CD4-positive, alpha-beta T cell treated with Interleukin-15 for 4 hours (primary cell): ENCODE measurements at places on chromosomes 3 and 15.

DNA sequence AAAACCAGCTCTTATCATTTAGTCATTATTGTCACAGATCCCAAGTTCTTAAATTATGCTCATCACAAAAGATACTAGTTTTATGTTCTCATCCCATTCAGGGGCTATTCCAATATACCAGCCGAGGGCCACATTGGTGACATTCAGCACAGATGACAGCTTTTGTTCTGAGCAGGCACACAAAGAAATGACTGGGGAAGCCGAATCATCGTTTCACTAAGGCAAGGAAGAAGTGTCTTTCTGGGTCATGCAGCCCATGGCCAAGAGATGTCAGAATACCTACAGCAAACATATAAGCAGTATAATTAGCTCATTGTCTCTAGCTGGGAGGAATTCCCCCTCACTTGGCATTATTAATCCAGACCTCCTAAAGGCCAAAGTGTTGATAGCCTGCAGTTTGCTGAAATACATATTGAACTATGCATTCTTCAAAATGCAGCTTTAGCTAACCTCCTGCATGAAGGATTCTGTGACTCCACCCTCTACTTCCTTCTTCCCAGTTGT is 100.2 kb downstream of the CNTN4 start:
- DNase-seq: no peak

GRCh38 chr15:64044300-64045100 is 1.8 kb downstream of the DAPK2 start:
- DNase-seq: no peak

DNA sequence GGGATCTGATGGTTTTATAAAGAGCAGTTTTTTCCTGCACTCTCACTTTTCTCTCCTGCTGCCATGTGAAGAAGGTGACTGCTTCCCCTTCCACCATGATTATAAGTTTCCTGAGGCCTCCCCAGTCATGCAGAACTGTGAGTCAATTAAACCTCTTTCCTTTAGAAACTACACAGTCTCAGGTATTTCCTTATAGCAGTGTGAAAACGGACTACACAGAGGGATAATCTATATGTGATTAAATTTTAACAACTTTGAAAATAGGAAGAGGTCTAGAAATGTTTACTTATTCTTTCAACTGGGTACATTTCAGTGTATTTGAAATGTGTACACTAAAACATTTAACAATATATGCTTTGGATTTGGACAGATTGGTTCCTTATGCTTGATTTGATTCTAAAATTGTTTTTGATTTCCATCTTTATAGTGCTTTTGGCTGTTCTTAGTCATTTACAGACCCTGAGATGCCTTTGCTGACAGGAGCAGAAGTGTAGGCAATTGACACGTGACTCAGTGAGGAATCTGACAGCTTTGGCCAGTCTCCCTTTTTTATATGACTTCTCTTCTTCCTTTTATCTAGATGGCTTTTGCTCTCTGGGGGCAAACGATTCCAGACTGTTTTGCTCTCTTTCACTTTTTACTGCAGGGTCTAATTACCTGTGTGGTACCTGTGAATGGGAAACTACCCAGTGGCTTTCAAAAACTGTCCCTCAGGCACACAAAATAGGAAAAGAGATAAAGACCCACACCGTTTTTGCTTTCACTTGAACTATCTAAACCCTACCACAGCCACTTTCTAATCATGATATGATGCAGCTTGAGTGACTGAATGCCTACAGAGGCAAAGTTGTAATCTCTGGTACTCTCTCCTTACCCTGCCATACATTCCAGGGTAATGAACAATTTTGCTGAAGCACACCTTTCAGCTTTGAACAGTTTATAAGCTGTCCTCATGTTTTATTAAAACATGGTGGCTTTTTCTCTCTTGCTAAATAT is 422.6 kb downstream of the ROBO1 start:
- no peak for DNase-seq

- DNase-seq: no peak
Measured at GRCh38 chr15:86690566-86690965, 610.9 kb downstream of the AGBL1 start.

- DNase-seq: peak; percentile 49
Measured at GRCh38 chr3:134197681-134198261, 52.9 kb downstream of the RYK start.

GRCh38 chr15:40563426-40563825 is 1.4 kb downstream of the CCDC32 start:
- DNase-seq: no peak

- no peak for DNase-seq
Measured at GRCh38 chr15:25670025-25670554, 193.0 kb downstream of the ATP10A start.

DNA sequence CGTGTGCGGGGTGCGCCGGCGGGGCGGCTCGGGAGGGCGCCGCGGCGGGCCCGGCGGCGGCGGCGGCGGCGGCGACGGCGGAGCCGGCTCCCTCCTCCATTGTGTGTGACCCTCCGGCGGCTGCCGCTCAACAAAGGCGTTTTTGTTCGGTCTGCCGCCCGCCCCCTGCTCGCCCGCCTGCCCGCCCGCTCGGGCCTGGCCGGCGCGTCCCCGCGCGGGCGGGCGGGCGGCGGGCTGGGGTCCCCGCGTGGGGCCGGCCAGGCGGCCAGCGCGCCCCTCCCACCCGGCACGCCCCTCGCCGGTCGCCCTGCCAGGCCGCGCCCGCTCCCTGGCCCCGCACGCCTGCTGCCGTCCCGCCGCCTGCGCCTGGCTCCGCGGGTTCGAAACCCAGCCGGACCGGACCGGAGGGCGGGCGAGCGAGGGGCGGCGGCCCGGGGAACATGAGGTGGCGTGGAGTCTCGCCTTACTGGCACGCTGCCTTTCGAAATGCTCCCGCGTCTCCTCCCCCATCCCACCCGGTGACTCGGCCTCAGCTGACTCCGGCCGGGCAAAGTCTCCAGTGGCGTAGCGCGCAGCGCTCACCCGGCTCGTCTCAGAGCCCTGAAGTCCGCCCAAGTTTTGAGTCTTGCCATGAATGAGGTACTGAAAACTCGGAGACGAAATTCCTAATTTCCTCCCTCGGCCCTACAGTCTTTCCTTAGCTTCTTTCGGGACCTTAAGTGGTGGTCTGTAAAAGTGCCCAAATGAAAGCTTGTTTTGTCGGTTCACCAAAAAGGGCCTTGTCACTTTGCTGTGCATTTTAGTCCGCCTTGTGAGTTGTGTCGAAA is 588 bp downstream of the MAPK6 start:
- DNase-seq: peak; percentile 54

- no peak for DNase-seq
Measured at GRCh38 chr3:169990431-169990830, 23.8 kb downstream of the SEC62 start.
